ENCODE measurements at places on chromosomes 3 and 15.

GRCh38 chr3:12618426-12618825 is 45.5 kb downstream of the RAF1 start:
- no peak for DNase-seq

- peak; percentile 51 for DNase-seq
Measured at GRCh38 chr3:31878231-31878838, 102.7 kb downstream of the OSBPL10 start.

DNA sequence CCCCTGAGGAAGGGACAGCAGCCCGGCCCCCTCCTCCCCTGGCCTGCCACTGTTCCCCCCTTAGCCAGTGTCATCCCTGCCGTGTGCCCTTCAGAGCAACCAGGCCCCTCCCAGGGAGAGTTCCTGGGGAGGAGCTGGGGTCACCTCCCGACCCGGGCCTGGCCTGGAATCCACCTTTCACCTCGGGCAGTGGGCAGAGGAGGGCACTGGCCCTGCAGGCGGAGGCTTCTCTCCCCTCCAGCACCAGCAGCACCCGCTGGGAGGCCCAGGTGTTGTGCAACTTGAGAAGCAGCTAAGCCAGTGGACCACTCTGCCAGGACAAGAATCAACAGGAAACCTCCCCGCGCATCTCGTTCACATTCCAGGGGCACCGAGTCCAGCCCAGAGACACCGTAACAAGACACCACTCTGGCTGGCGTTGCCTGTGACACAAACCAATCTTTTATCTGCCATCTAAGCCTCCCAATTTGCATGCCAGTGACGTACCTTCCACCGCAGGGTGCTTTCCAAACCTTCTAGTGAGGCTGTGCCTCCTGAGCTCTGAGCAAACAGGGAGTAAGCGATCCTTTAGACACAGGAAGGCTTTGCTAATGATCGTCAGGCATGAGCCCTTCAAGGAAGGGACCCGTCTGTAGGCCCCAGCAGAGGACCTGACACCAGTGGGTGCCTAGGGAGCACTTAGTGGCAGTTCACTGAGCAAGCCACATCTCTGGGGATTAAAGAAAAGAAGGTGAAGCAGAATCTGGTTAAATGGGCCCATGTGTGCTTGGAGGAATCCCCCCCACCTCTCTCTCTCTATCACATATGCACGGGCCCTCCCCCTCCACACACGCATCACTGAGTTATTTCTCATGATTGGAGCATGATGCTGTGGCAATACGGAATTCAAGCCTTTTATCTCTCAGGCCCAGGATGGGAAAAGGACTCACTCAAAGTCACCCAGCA is 98.9 kb upstream of the TLE3 start:
- DNase-seq: peak; percentile 91

- no peak for DNase-seq
Measured at GRCh38 chr15:52462806-52463360, 65.8 kb downstream of the MYO5A start.

GRCh38 chr3:177466074-177466473 is 268.8 kb upstream of the TBL1XR1 start:
- DNase-seq: no peak

- DNase-seq: no peak
Measured at GRCh38 chr3:152531717-152532116, 263.0 kb downstream of the MBNL1 start.

- DNase-seq: no peak
Measured at GRCh38 chr15:34853001-34853758, 57.8 kb upstream of the ACTC1 start.

DNA sequence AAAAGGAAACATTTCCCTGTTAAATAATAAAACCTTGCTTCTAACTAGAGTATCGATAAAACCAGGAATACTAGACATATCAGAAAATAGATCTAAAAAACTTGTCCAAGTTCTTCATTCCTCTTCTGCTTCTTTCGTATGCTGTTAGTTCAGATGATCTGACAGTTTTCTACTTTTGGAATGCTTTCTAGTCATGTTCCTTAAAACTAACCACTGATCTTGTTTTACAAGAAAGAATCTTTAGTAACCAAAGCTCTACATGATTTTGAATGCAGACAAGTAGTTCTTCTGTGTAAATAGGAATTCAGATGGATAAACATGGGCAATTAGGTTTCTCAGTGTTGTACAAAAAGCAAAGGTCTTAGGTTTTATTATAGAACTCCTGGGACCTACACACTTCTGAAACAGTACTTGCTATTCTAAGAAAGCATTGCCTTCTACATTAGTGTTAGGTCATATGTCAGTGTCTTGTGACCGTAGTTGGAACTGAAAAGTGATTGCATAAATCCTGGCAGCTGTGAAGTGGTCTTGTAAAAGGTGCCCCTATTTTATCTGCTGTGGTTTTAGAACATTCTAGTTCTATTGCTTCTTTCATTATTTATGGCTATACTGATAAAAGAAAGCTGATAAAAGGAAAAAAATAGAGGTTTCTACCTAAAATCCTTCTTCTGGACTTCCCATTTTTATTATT is 40.7 kb downstream of the SNRK start:
- no peak for DNase-seq

DNA sequence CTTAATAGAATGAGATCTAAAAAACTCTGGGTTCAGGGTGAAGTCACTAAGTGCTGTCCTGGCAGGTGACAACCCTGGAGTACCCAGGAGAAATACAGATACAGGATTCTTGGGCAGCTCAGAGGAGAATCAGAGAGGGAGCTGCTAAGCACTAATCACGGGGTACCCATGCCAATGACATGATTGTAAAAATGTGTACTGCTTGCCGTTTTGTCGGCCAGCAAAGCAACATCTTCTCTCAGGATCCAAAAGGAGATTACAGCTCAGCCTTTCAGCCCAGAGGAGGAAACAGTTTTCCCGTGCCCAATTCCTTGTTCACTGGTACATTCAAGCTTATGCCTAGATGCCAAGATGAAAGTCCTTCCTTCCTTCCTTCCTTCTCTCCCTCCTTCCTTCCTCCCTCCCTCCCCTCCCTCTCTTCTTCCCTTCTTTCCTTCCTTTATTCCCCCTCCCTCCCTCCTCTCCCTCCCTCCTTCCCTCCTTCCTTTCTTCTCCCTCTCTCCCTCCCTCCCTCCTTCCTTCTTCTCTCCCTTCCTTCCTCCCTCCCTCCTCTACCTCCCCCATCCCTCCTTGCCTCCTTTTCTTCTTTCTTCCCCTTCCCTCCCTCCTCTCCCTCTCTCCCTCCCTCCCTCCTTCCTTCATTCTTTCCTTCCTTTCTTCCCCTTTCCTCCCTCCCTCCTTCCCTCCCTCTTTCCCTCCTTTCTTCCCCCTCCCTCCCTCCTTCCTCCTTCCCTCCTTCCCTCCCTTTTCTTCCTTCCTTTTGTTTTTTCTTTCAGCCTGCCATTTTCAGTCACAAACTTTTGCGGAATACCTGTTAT is 4.1 kb upstream of the MINAR1 start:
- no peak for DNase-seq

DNA sequence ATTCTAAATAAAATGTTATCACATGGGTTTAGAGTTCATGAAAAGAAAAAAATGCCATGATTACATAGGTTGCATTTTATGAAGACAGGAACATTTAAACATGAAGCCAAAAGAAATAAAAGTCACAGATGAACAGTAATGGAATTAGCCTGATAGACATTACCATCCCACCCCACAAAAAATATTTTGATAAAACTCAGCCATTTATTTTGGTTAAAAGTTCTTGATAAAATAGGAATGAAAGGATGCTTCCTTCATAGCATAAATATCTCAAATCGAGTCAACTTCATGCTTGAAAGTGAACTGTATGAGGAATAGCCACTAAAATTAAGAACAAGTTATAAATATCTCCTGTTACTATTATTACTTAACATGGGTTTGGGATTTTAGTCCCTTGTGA is 101.9 kb upstream of the TMC3 start:
- no peak for DNase-seq

- peak; percentile 62 for DNase-seq
Measured at GRCh38 chr3:39065197-39065596, 13.4 kb downstream of the WDR48 start.

DNA sequence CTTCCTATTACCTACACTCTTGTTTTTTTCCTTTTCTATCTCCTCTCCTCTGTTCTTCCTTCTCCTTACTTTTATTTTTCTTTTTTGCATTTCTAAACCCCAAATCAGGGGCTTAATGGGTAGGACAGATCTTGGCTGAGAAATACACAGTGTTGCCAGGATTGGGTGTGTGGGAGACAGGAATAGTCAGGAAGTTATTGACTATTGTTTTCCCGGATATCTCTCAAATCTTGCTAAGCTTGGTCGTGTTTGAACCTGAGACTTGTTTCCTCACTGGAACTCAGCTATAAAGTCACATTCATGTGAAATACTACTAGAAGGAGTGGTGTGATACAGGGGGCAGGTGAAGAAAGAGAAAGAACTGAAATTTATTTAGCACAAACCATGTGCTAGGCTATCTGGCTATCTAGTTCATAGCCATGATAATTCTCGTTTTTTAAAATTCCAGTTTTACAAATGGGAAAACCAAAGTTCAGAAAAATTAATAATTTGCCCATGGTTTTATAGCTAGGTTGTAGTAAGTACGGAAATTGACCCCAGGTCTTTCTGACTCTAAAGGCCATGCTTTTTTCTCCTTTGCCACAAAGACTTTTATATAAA is 343.2 kb upstream of the UMPS start:
- no peak for DNase-seq

DNA sequence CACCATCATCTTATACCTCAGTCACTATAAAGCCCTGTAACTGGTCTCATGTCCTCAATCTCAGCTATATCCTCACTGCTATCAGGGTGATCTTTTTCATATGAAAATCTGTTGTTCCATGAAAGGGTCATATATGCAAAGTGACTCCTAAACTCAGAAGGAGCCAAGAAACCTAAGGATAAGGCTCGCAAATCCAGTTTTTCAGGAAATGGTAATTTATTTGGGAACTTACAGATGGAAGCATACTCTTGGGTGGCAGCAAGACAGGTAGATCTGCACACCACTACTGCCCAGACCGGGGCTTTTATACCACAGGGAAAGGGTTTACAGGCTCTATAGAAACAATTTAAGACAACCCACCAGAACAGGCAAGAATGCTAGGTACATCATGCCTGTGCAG is 272.3 kb downstream of the UBE2E2 start:
- no peak for DNase-seq

DNA sequence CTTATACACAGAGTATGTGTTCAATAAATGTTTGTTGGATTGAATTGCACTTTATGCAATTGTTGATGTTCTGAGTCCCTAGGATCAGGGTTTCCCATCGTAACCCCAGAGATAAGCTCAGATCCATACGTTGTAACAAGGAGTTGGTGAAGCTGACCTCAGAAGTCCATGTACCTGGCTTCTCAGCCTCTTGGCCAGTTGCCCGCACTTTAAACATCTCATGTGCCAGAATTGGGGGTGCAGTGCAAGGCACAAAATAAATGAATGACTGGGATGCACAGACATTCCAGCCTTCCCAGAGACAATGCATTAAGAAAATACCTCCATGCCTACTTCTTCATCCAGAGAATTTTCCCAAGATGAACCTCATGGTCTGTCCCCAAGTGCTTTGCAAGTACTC is 142.9 kb upstream of the IL12A start:
- no peak for DNase-seq

DNA sequence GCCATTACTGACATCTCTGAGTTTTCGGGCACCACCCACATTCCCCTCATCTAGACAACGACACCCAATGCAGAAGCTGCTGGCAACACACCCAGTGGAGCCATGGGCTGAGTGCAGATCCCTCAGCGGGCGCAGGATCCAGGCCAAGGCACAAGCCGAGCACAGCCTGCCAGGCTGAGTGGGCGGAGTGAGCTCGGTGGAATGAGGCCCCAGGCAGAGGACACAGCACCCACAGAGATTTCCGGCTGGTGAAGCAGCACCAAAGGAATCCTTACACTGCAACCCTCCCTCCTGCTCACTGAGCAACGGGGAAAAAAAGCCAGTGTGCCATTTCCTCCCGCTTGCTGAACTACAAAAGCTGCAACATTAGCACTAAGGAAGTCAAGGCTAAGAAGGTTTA is 34.3 kb downstream of the ZMAT3 start:
- peak; percentile 92 for DNase-seq

DNA sequence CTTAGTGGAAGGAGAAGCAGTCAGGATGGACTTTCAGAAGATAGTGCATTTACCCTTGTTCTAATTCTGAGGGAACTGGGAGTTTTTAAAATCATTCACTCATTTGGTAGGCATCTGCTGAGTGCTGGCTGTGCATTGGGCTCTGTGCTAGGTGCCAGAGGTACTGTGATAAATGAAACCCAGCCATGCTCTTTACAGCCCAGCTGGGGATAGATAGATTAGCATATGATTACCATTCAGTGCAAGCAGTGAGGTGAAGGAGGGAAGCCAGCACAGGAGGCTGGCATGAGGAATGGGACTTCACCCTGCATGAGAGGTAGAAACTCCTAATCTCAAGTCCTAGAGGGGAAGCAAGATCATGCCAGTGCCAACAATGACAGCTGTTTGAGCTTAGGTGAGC is 361.9 kb upstream of the TRIM42 start:
- DNase-seq: no peak

DNA sequence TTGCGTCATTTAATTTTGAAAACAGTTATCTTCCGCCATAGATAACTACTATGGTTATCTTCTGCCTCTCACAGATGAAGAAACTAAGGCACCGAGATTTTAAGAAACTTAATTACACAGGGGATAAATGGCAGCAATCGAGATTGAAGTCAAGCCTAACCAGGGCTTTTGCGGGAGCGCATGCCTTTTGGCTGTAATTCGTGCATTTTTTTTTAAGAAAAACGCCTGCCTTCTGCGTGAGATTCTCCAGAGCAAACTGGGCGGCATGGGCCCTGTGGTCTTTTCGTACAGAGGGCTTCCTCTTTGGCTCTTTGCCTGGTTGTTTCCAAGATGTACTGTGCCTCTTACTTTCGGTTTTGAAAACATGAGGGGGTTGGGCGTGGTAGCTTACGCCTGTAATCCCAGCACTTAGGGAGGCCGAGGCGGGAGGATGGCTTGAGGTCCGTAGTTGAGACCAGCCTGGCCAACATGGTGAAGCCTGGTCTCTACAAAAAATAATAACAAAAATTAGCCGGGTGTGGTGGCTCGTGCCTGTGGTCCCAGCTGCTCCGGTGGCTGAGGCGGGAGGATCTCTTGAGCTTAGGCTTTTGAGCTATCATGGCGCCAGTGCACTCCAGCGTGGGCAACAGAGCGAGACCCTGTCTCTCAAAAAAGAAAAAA is 1.2 kb downstream of the B2M start:
- DNase-seq: peak; percentile 85

Measured in brain microvascular endothelial cell (primary cell).